ENCODE measurements at places on chromosomes 11 and 22. TPM values are rescaled to one million over a fixed set of nuclear protein-coding genes. Genes with fewer than 3 reads are reported as not detected.

- no peak for DNase-seq
Measured at GRCh38 chr22:23401111-23401909, 178.8 kb downstream of the IGLL1 start.

- no peak for DNase-seq
Measured at GRCh38 chr11:38456371-38456770, 1858.3 kb upstream of the RAG2 start.

LRRC56 gene
- 8.4 TPM for total RNA-seq

DNA sequence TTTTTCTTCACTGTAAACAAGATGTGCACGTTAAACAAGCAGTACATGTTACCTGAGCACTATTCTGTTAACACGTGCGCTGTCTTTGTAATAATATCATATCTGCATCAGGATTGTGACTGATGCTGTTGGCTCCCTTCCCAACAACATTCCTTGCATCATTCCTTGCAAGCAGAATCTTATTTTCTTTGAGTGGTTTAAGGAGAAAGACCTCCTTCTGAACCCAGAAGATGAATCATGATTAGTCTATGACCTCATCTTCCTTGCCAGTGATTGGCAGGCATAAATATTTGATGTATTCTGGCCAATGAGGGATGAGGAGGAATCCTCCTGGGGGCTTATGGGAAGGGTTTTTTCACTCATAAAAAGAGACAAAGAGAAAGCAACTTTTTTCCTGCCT lies 46.2 kb downstream of the C11orf71 start:
- no peak for DNase-seq

PRMT3 gene
- total RNA-seq = 6.7 TPM

ARHGAP8 gene
- total RNA-seq = 31.8 TPM

Measured in transverse colon (tissue), 4 donors.